ENCODE measurements at places on chromosomes 12 and 14.

- DNase-seq, result no peak
These were observed 17.6 kb upstream of the AMIGO2 start for GRCh38 chr12:47097276-47097896.

- no peak for DNase-seq
These were observed 6.8 kb downstream of the KDM2B start for GRCh38 chr12:121574025-121574424.

DNA sequence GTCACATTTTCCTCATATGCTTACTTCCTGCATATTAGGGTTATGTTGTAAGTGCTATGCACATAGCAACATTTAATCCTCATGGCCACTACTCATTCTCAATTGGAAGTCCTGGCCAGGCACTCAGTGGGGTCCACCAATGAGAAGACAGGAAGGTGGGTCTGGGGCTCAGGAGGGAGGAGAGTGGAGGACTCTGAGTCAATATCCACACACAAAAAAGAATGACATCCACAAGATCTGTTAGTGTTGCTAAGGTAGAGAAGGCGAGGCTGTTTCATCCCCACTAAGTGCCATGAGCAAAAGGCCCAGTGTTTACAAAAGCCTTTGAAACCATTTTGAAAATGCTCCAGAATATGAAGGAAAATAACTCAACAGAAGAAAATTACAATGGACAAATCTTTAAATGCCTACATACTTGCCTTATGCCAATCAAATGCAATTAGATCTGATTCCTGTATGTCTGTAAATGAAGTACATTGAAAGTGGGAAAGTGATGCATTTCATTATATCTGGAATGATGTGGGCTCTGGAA, 53.9 kb downstream of the EID3 start:
- no peak for DNase-seq

GRCh38 chr14:29652571-29652970, 275.1 kb downstream of the PRKD1 start:
- no peak for DNase-seq

- DNase-seq, result no peak
These were observed 1037.8 kb downstream of the TMEM121 start for GRCh38 chr14:106564058-106564643.

DNA sequence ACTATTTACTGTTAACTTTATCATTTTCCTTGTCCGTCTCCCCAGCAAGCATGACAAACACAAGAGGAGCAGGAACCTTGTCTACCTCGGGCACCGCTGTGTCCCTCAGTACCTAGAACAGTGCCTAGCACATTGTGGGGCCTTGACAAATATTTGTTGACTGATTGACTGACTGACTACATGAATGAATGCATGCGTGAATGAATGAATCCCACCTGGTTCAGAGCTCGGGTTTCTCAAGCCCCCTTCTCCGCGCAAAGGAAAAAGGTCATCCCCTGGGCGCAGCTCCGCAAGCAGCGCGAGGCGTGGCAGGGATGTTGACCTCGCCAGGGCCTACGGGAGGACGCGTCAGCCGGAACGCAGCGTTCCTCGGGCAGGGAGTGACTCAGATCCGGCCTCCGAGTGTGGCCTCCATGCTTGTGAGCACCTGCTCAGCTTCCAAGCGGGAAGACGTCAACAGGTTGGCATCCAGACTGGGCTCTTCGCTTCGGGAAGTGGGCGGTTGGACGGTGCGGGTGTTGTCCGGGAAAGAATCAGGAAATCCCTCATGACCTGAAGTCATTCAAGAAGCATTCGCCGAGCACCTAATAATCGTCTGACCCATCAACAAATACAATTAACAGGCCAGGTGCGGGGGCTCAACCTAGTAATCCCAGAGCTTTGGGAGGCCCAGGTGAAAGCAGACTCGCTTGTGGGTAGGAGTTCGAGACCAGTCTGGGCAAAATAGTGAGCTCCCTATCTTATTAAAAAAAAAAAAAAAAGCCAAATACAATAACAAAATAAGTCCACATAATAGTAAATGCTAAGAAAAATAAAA, 13.9 kb upstream of the UBC start:
- no peak for DNase-seq

- peak; percentile 65 for DNase-seq
These were observed at the start of gene TMEM19 for GRCh38 chr12:71685914-71686657. Gene TMEM19, plus strand, starts transcription at chr12:71686082. Its CDS starts 599 bp downstream, at chr12:71686681.

GRCh38 chr12:68883151-68883550, 49.8 kb downstream of the CPM start:
- no peak for DNase-seq

DNA sequence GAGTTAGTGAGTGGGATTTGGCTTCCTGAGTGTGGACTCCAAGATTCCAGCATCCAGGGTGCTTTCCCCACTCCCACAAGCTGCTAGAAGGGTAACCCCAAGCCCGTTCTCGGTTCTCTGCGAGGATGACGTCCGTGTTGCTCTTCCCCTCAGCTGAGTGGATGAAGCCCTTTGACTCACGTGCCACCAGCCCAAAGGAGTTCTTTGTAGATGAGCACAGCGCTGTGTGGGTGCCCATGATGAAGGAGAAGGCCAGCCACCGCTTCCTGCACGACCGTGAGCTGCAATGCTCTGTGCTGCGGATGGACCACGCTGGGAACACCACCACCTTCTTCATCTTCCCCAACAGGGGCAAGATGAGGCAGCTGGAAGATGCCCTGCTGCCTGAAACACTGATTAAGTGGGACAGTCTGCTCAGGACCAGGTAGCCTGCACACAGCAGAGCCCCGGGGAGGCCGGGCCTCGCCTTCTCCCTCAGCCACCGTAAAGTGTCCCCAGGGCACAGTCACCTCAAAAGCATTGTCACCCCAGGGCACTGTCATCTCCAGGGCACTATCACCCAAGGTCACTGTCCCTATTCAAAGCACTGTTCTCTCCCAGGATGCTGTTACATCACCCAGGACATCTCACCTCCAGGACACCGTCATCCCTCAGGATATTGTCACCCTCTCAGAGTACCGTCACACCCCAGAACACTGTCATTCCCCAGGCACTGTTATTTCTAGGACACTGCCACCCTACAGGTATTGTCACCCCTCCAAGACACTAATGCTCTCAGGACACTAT, 31.3 kb downstream of the SERPINA3 start:
- DNase-seq, result no peak

- no peak for DNase-seq
These were observed 119.8 kb downstream of the TMEM121 start for GRCh38 chr14:105646175-105646574.

DNA sequence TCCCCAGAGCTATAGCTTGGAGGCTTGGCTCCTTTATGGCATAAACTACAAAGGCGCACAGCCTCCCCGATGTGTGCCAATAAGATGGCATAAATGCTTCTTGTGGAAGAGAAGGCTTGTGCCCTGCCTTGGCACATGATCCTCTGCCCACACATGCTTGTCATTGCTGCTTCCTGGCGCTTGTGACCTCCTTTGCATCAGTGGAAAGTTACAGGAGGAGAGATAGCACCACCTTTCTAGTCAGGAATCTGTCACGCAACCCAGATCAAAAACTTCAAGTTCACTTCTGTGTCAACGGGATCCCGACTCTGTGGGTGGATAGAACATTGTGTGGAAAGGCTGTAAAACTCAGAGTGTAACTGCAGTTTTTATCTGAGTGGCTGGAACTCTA, 183.8 kb upstream of the HIF1A start:
- no peak for DNase-seq

DNA sequence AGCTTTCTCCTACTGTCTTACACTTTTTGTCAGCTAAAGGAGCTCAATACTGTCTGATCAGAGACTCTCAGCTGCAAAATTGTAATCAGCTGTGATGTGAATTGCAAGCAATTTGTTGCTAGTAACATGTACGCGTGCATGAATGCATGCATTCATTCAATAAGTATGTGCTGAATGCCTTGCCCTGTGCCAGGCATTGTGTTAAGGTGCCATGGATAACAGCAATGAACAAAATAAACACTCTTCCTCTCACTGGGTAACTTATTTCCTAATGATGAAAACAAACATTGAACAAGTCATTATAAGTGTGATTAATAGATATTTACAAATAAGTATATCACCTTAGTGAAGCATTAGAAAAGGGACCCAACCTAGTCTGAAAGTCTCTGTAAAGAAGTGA, 163.2 kb upstream of the ARID2 start:
- no peak for DNase-seq

GRCh38 chr14:22478670-22479069, 110.4 kb downstream of the DAD1 start:
- no peak for DNase-seq

DNA sequence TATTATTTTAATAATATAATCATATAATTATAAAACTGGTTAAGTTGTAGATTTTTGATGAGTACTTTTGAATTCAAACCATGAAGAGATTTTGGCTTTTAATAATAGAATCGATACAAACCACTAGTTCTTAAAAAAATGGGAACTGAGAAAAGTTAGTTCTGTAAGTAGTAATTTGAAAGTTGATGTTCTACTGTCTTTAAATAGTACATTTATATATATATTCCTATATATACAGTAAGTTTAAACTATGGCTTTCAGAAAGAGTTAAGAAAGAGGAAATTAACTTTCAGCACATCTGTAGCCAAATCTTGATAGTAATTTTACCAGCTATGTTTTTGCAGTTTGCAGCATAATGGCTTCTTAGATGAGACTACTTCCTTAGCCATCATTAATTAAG, 7.8 kb downstream of the LRRK2 start:
- DNase-seq, result no peak

DNA sequence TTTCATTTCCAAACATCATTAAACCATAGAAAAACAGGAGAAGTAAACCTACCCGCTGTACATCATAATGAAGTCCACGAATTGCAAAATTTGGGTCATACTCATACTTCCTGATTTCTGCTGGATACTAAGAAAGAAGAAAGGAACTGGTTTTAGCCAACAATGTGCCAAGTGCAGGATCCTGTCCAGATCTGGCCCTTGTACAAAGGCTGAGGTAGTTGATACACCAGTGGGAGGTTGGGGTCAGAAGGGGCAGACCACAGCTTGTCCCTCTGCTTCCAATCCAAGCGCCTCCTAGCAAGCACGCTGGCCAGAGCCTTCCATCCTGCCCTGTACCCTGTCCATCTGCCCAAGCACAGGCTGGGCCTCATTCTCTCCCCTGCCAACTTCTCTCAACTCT, 34.2 kb downstream of the NT5DC3 start:
- DNase-seq, result no peak

DNA sequence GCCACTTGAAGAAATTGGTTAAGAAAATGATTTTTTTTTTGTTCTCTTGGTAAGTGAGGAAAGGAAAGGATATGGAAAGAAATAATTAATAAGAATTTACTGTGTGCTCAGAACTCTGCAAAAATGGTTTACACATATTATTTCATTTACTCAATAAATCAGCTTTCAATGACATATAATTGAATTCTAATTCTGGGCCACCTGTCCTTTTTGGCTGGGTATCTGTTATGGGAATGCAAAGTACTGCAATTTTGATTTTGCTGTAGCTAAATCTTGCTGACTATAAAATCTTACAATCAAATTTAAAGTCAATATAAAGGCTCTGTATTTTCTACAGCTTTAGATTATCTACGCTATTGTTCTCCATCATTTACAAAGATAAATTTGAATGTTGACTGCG, 147.1 kb downstream of the GRIP1 start:
- DNase-seq, result no peak

All from NCI-H1417 treated with DMSO at 0.1 percent for 48 hours (cell line).